ENCODE measurements at places on chromosomes 1 and 21.

DNA sequence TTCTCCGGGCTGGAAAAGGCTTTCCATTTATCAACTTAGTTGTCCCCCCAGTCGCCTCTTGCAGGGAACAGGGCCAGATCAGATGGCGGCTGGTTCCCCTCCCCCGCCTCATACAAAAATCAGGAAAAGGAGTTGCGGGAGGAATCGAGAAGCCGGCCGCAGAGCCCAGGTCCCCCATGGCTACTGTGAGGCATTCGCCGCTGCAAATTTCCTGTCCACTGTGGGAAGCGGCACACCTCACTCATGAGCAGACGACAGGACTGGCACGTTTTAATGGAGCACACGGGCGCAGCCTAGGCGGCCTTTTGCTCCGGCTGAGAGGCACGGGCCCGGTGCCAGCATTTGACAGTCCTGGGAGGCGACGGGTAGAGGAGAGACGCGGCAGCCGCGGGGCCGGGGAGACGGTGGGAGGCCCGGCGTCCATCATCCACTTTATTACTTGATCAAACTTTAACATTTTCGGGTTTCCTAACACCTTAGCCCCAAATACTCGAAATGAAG, 1.1 kb downstream of the GNG4 start:
- no peak for DNase-seq

GRCh38 chr1:88404582-88404981, 279.5 kb upstream of the PKN2 start:
- DNase-seq, result no peak

- no peak for DNase-seq
Measured at GRCh38 chr21:45049714-45050344, 24.6 kb upstream of the ADARB1 start.

DNA sequence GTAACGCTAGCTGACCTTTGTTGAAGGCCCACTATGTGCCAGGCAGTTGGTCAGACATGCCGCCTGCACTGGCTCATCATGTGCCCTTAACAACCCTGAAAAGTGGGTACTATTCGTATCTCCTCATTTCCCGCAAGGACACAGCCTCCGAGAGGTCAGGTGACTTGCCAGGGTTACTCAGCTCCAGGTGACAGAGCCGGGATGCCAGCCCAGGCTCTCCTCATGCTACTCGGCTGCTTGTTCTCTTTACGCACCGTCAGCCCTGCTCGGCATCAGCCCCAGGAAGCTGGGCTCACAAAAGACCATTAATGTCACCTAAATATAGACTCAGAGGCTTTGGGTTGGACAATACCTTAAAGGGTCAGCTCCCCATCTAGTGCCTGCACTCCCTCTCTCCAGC, 29.0 kb downstream of the GRHL3 start:
- DNase-seq, result no peak

DNA sequence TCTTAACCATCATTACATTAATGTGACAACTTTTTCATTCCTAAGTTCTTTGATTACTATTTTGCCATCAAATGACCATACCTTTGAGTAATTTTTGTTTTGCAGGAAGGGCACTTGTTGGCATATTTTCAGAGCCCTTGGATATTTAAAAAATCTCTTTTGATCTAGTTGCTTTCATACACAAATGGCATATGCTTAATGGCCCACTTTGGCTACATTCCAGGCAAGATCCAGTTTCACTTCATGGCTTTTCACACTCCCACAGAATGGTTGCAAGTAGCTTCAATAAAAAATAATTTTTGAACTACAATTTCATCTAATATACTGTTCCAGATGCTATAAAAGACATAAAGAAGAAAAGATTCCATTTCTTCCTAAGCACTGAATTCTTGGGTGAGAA, 18.1 kb downstream of the ADAM30 start:
- DNase-seq, result no peak

- no peak for DNase-seq
Measured at GRCh38 chr21:46457801-46458314, 833 bp upstream of the DIP2A start.

DNA sequence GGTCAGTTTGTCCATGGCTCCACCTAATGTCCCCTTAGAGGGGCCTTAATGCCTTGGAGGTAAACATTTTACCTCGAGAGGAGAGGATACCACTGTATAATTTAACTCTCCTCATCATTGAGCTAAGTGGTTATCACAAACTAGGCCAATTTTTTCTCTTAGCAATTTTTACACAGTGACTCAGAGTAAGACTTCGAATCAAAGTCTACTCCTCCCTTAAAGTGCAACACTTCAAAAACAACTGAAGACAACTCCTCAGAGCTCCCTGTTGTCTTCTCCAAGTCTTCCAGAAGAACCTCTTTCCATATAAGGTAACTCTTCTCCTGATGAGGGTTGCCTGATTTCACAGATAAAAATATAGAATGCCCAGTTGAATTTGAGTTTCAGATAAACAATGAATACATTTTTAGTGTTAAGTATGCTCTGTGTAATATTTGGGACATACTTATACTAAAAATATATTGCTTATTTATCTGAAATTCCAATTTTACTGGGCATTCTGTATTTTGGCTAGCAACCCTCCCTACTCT, 4.9 kb upstream of the PTGFRN start:
- DNase-seq, result no peak

GRCh38 chr21:42732033-42732410, 78.6 kb downstream of the PDE9A start:
- DNase-seq, result no peak

DNA sequence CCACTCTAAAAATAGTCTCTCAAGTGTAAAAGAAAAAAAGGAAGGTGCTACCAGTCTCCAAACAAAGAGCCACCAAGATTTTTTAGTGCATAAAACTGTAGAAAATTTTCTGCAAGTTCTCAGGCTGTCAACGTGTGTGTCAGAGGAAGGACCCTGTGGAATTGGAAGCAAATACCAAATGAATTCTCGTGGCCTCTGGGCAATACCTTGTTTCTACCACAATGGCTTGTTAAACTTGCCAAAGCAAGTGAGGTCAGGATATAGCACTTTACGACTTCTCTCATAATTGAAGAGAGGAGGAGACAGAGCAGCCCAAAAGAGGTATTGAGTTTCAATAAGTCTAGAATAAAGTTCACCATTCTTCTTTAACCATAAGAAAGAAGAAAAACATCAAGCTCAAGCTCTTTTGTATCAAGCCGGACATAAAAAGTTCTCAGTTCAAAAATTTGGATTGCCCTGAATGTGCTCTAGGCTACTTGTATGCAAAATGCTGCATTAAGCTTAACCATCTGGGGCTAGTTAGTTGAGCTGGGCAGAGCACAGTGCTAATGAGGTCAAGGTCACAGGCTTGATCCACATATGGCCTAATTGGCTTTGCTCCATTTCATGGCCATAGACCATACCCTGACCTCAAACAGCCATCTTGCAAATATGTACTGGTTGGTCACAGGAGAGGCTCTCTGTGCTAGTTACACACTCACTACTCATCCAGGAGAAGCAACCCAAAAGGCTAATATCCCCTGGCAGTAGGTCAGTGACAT, 60.5 kb downstream of the TBX15 start:
- no peak for DNase-seq

GRCh38 chr1:236465959-236466303, 57.9 kb upstream of the LGALS8 start:
- no peak for DNase-seq
